ENCODE measurements at places on chromosomes 2 and 18.
A peak's percentile ranks its signal among the peaks of the same experiment; 100 is the strongest.

GRCh38 chr2:73063909-73064875, 7.3 kb downstream of the SFXN5 start:
- no peak for DNase-seq

DNA sequence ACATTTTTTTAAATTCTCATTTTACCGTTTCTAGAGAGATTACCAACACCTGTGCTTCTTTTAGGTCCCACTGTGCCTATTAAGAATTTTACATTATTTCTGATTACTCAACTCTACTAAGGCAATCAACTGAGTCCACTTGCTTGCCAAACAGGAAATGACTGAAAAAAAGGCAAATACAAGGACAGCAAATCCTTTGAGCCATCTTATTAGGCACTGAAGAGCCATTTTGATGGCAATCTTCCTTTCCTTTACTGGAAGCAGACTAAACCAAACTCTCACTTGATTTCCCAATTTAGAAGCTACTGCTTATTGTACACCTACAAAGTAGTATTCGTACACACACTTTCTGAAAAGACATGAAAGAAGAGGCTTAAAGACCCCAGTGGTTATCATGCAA, 121.4 kb upstream of the COL3A1 start:
- DNase-seq: no peak

- DNase-seq: no peak
Measured at GRCh38 chr2:174259981-174260380, 11.6 kb upstream of the OLA1 start.

- DNase-seq: no peak
Measured at GRCh38 chr2:99656994-99657393, 167.2 kb upstream of the REV1 start.

DNA sequence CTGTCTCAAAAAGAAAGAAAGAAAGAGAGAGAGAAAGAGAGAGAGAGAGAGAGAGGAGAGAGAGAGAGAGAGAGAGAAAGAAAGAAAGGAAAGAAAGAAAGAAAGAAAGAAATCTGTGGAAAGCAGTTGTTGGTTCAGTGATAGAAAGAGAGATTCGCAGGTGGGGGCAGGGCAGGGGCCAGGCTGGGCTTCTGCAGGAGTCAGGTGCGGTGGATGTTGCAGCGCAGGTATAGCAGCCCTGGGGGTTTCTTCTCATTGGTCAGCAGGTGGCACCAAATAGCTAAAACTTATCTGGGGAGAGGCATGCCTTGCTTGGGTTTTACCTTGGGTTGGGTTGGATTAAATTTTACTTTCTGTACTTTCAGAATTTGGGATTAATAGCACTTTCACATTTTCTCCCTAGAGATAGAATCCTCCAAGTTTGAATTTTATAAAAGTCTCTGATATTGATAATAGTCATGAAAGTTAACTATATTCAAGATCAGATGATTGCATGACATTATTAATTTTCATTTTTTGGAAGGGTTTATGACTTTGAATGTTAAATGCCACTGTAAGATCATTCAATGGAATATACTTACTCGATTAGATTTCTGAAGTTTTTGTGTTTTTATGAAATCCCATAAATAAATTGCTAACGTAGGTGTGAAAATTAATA, 66.6 kb downstream of the SPTBN1 start:
- peak; percentile 22 for DNase-seq
